Melanocyte of skin (primary cell): ENCODE measurements at places on chromosomes 6 and 20. TPM values are rescaled to one million over a fixed set of nuclear protein-coding genes. Genes with fewer than 3 reads are reported as not detected.

ZFAND3 gene
- 12.0 and 15.3 TPM in 2 replicates for total RNA-seq

MLN gene
- not detected in 2 replicates for total RNA-seq

ANGPT4 gene
- under 0.01 TPM in 1 of 2 replicates, not detected in the other for total RNA-seq

HSPA12B gene
- 0.15 TPM in 1 of 2 replicates, not detected in the other for total RNA-seq

HLA-DOA gene
- total RNA-seq, result under 0.01 and 2.9 TPM in 2 replicates

TNFRSF6B gene
- total RNA-seq, result 0.69 TPM in 1 of 2 replicates, not detected in the other

HCRTR2 gene
- total RNA-seq, result not detected in 2 replicates

OPN5 gene
- not detected in 2 replicates for total RNA-seq

EYS gene
- total RNA-seq, result under 0.01 TPM in 2 replicates

HLA-DMB gene
- total RNA-seq, result 4.5 and 18.5 TPM in 2 replicates

PHIP gene
- total RNA-seq, result 17.0 and 24.5 TPM in 2 replicates

IL17F gene
- total RNA-seq, result not detected in 2 replicates

COQ3 gene
- 11.7 and 12.6 TPM in 2 replicates for total RNA-seq

ZBTB22 gene
- 7.7 and 8.2 TPM in 2 replicates for total RNA-seq

C20orf144 gene
- total RNA-seq, result 0.33 TPM in 1 of 2 replicates, not detected in the other

IMPG1 gene
- not detected in 2 replicates for total RNA-seq

PRR18 gene
- not detected in 2 replicates for total RNA-seq

KPNA5 gene
- total RNA-seq, result 4.3 and 8.3 TPM in 2 replicates

MCHR2 gene
- total RNA-seq, result not detected in 2 replicates

NT5E gene
- 68.0 and 83.9 TPM in 2 replicates for total RNA-seq

DNAH8 gene
- not detected in 2 replicates for total RNA-seq

LSM2 gene
- total RNA-seq, result 61.6 and 61.9 TPM in 2 replicates

ADGRB3 gene
- total RNA-seq, result 0.34 and 1.5 TPM in 2 replicates

MCUR1 gene
- 11.0 and 21.4 TPM in 2 replicates for total RNA-seq

ECT2L gene
- total RNA-seq, result not detected in 2 replicates

RUNX2 gene
- 1.1 and 1.7 TPM in 2 replicates for total RNA-seq

CFB gene
- total RNA-seq, result 0.73 and 4.1 TPM in 2 replicates

TCP11 gene
- total RNA-seq, result not detected in 2 replicates

ADGRF5 gene
- under 0.01 and 0.34 TPM in 2 replicates for total RNA-seq

STMND1 gene
- total RNA-seq, result not detected in 2 replicates

NKAIN2 gene
- total RNA-seq, result not detected in 2 replicates

ZC2HC1B gene
- total RNA-seq, result not detected in 2 replicates

L3MBTL1 gene
- 11.0 and 15.6 TPM in 2 replicates for total RNA-seq

SSTR4 gene
- total RNA-seq, result not detected in 2 replicates

PMEPA1 gene
- 1.3 and 2.2 TPM in 2 replicates for total RNA-seq

PGC gene
- not detected in 2 replicates for total RNA-seq

TMEM244 gene
- not detected in 2 replicates for total RNA-seq

ENPP3 gene
- total RNA-seq, result under 0.01 and 0.31 TPM in 2 replicates

CD40 gene
- 0.93 and 2.3 TPM in 2 replicates for total RNA-seq

MEI4 gene
- total RNA-seq, result not detected in 2 replicates

NOX3 gene
- not detected in 2 replicates for total RNA-seq

CRISP3 gene
- not detected in 2 replicates for total RNA-seq

RBBP9 gene
- 13.7 and 14.7 TPM in 2 replicates for total RNA-seq

SPATS1 gene
- total RNA-seq, result not detected in 2 replicates

NEDD9 gene
- total RNA-seq, result 15.1 and 37.1 TPM in 2 replicates

SLC44A4 gene
- not detected in 2 replicates for total RNA-seq

SLC4A11 gene
- 2.2 and 2.7 TPM in 2 replicates for total RNA-seq

VSX1 gene
- total RNA-seq, result not detected in 2 replicates

TSPO2 gene
- total RNA-seq, result not detected in 2 replicates

GNRH2 gene
- total RNA-seq, result 0.73 and 1.0 TPM in 2 replicates

SLC2A10 gene
- 8.0 and 8.3 TPM in 2 replicates for total RNA-seq

NKX2-4 gene
- total RNA-seq, result not detected in 2 replicates

POPDC3 gene
- 75.9 and 98.4 TPM in 2 replicates for total RNA-seq

SPTLC3 gene
- total RNA-seq, result 0.69 and 4.0 TPM in 2 replicates

PARD6B gene
- total RNA-seq, result 0.34 and 0.36 TPM in 2 replicates

SNX14 gene
- 87.6 and 106 TPM in 2 replicates for total RNA-seq

CDH4 gene
- total RNA-seq, result 0.67 and 2.2 TPM in 2 replicates

HRH3 gene
- not detected in 2 replicates for total RNA-seq

RIMS1 gene
- under 0.01 TPM in 1 of 2 replicates, not detected in the other for total RNA-seq
